NCI-H2081 treated with DMSO at 0.1 percent for 48 hours (cell line): ENCODE measurements at places on chromosomes 5 and 9.

- DNase-seq, result peak; percentile 82
Observed at GRCh38 chr9:26331223-26331622, 561.4 kb downstream of the CAAP1 start.

DNA sequence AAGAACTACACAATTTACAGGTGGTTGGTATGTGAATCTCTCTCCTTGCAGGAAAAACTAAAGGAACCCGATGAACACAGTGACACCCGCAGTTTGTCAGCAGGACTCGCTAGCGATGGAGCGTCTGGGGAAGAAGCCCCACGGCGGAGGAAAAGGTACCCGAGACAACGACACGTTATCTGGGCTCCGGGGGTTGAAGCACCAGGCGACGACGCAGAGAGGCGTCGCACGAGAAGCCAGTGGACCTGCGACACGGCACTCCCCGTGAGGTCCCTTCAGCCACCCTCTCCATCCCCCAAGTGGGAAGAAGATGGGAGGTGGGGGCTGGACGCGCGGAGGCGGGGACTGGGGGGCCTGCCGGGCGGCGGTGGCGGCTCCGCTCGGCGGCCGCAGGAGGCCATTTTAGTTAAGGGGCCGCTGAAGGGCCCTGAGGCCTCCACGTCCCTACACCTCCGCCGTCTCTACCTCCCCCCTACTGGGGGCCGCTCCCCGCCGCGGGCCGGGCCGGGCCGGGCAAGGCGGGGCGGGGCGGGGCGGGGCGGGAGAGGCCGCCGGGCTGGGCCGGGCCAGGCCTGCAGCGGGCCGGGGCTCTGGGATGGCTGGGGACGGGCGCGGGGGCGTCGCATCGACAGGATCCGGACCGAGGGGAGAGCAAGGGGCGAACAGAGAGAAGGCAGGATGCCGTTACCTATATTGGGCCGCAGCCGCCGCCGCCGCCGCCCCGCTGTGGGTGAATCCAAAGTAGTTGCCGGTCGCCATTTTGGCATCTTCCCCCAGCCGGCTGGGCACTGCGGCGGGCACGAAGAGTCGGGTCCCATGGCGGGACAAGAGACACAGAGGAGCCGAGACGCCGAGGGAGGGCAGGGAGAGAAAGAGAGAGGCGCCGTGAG lies 754 bp downstream of the ZFR start:
- DNase-seq, result no peak

GRCh38 chr9:76092572-76092971 lies 202.1 kb downstream of the PCSK5 start:
- DNase-seq, result no peak

DNA sequence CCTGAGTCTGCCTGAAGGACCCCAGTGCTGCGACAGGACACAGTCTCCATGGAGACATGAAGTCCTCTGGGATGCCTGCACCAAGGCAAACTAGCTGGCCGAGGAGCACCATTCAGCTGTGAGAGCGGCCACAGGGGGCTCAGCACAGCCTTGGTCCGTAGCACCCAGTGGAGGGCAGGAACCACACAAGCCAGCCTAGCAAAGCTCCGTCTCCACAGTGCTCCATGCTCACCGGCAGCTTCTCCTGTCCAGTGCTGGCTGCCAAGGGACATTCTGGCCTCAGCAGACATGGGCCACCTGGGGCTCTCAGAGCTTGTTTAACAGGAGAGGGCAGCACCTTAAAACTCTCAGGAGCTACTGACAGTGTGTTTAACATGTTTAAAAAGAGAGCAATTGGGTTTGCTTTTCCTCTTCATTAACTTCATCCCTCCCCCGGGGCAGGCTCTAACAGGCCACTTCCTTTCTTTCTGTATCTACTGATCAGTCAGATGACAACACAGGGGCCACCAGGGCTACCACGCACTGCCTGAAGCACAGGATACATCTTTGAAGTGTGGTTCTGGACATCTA lies 57.0 kb downstream of the SECISBP2 start:
- no peak for DNase-seq

- DNase-seq, result no peak
Observed at GRCh38 chr5:68110894-68111293, 104.7 kb upstream of the PIK3R1 start.

- no peak for DNase-seq
Observed at GRCh38 chr9:34001951-34002350, 46.7 kb downstream of the UBAP2 start.

GRCh38 chr5:158483281-158483860 lies 616.3 kb downstream of the EBF1 start:
- DNase-seq, result no peak

DNA sequence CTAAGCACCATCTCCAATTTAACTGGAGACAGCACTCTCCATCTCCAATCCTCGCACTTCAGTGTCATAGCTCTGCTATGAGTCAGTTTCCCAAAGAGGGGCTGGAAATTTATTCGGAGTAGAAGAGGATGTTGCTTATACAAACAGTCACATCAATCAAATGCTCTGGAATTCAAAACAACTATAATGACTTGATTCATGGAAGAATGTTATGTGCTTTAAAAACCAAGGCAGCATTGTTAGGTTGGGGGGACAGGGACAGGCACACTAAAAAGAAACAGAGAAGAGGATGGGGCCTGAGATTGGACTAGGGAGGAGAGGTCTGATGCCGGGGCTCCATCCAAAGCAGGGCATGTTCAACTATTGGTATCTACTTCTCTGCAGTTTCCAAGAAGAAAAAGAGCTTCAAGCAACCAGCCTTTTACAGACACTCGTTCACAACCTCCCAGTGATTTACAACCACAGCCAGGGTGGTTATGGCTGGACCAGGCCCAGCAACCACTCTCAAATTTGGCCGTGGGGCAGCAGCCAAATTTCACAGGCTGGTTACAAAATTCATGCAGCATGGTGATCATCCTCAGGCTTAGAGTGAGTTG lies 117.5 kb upstream of the ZNF366 start:
- no peak for DNase-seq

GRCh38 chr9:120899490-120900068 lies 22.6 kb upstream of the PHF19 start:
- no peak for DNase-seq

DNA sequence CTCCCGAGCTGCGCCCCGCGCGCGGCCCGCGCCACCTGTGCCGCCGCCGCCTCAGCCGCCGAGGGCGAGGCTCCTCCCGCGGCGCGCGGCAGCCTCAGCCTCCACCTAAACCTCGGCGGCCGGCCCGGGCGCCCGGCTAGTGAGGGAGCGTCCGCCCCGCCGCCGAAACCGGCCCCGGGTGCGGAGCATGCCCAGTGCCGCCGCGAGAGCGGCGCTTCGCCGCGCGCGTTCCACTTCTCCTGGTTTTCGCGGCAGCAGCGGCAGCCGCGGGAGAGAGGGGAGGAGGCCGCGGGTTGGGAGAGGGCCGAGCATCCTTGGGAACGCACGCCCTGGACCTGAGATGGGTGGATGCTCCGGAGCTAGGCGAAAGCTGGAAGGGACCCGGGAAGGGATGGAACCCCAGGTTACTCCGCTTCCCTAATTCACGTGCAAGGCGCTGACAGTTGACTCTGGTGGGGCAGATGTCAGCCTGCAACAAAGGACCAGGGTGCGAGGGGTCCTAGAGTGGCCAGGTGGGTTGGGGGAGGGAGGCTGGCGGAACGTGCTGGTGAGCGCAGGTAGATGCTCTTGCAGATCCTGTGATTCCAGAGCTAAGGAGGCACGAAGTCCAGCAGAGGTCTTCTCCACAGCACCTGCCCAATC lies at the start of gene CTNND2:
CTNND2 (minus strand) TSS at position 182 of the 642 bp plus-strand sequence. CDS start 593 bp downstream, outside the sequence.
- DNase-seq, result peak; percentile 69

GRCh38 chr5:77353251-77353650 lies 138.9 kb downstream of the WDR41 start:
- DNase-seq, result no peak

DNA sequence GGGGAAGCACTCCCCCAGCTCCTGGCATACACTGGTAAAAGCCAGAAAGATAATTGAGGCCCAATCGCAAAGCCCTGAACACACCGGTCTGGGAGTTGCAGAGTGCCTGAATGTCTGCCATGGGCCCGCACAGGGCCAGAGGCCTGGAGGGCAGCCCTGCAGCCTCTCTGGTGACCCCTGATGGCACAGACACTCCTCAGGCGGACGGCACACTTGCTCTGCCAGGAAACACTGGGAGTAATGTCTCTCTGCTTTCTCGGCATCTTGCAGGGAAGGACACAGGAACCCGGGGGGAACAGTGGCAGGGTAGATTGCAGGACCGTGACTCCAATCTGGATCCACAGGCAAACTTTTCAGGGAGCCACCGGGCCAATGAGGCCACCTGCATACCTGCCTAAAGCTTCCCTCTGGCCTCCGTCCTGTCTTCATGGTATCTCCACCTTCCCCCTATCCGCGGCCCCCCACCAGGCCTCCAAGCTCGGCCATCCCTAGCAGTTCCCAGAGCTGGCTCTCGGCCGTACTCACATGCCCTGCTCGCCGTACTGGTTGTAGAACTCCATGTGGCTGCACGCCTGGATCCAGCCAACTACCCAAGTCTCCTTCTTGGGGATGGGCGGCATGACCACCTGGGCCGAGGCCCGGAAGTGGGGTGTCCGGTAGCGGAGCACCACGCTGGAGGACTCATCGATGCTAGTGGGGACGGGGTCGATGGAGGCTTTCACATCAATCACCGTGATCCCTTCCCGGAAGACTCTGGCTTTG lies 797 bp downstream of the FAM78A start:
- DNase-seq, result no peak

GRCh38 chr9:81239388-81239787 lies 450.0 kb downstream of the TLE1 start:
- DNase-seq, result no peak

GRCh38 chr5:61307191-61307590 lies 24.9 kb upstream of the ZSWIM6 start:
- DNase-seq, result no peak

- no peak for DNase-seq
Observed at GRCh38 chr9:132670457-132671391, at the start of gene GTF3C4. GTF3C4 (plus strand) TSS chr9:132670464; CDS start chr9:132670599, 135 bp downstream.

DNA sequence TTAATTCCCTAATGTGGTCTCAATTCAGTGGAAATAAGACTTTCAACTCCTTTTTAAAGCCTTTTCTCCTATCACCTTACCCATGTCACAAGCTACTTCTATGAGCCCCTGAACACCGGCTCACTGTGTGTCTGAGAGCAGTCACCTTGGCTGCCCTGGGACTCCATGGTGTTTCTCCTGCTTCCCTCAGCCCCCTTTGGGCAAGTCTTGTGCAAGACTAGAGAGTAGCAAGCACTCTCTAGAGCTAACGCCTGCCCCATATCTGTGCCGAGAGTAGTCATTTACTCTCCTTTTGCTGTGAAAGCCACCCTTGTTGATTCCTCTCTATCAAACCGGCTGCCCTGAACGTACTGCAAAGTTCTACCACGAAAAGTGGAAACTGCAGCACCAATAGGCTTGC lies 77.9 kb upstream of the DAB2 start:
- no peak for DNase-seq

DNA sequence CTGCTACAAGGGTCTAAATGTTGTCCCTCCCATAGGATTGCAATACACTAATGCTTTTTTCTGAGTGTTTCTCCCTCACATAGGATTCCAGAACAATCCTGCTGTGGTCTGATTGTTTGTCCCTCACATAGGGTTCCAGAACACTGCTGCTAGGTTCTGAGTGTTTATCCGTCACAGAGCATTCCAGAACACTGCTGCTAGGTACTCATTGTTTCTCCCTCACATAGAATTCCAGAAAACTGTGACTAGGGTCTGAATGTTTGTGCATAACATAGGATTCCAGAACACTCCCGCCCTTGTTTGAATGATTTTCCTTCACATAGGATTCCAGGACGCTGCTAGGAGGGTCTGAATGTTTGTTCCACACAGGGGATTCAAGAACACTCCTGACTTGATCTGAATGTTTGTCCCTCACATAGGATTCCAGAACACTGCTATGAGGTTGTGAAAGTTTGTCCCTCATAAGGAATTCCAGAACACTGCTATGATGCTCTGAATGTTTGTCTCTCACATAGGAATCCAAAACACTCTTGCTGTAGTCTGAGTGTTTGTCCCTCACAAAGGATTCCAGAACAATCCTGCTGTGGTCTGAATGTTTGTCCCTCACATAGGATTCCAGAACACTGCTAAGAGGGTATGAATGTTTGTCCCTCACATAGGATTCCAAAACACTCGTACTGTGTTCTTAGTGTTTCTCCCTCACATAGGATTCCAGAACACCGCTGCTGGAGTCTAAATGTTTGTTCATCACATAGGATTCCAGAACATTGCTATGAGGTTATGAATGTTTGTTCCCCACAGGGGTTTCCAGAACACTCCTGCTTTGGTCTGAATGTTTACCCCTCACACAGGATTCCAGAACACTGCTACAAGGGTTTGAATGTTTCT lies 213.5 kb downstream of the FOXD4L6 start:
- no peak for DNase-seq

DNA sequence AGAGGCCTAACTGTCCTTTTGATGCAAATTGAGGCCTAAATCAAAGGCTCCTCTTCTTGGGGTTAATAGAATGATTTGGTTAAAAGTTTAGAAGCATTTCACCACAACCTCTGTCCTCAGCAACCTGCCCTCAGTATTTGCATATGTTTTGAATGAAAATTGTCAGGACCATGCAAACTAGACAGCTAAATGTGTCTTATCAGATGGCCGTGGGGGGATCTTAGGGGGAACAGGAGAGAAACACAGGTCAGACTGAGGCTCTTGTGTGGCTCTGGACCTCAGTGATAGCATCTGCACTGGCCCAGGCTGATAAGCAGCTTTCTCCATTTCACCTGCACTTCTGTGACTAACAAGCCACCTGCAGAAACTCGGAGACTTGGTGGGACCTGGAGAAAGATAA lies 49.0 kb downstream of the FOXI1 start:
- DNase-seq, result no peak

GRCh38 chr5:45101146-45101545 lies 292.4 kb downstream of the MRPS30 start:
- no peak for DNase-seq

DNA sequence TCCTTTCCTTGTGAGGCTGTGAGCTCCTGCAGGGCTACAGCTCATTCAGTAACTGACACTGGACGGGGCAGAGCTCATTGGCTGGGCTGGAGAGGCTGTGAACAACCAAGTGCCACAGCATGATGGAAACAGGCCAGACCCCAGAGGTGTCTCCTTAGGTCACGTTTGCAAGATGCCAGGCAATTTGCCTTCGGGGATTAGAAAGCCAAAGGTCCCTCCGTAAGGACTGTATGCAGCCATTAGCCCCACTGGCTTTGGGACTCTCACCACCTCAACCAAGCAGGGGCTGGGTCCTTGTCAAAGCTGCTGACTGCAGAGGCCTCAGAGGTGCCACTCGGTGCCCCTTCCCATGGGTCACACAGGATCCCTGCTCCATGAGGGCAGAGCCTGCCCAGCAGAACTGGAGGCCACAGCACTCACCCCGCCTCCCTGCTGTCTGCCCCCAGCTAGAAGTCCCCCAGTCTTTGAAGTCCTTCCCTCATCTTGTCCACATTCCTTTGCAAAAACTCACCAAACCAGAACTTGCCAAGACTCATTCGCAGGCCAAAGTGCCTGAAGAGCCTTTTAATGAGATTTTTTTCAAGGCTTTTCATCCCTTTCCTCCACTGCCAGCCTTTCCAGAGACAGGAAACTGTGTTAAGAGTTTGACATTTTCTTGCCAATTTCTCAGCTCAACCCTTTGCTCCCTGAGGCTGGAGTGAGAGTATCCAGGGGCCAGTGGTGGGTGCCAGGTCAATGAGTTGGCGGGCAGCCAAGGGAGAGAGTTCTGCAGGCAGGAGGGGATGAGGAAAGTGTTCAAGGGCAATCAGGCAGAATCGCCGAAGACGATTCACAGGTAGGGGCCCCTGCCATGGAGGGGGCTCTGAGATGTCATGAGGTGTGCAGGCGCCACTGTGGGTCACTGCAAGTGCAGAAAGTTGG lies 39.7 kb upstream of the SLC25A51 start:
- no peak for DNase-seq

GRCh38 chr5:140677947-140678346 lies 4.6 kb upstream of the DND1 start:
- DNase-seq, result no peak

GRCh38 chr5:61342071-61342501 lies 10.0 kb downstream of the ZSWIM6 start:
- DNase-seq, result no peak
